ENCODE measurements at places on chromosomes 3 and 15. TPM values are rescaled to one million over a fixed set of nuclear protein-coding genes. Genes with fewer than 3 reads are reported as not detected.

DISP2 gene
- total RNA-seq: 5.2 TPM

EBLN2 gene
- 0.69 TPM for total RNA-seq

MAGI1 gene
- 37.5 TPM for total RNA-seq

CAND2 gene
- total RNA-seq: 69.2 TPM

SI gene
- not detected for total RNA-seq
